ENCODE measurements at places on chromosomes 16 and 17. TPM values are rescaled to one million over a fixed set of nuclear protein-coding genes. Genes with fewer than 3 reads are reported as not detected.

Gene SHBG
- polyA plus RNA-seq = 1.0 TPM

Gene KRTAP4-2
- polyA plus RNA-seq = not detected

Gene TOM1L1
- polyA plus RNA-seq = 7.7 TPM

GRCh38 chr17:40175928-40176753 is 1.1 kb upstream of the RAPGEFL1 start:
- no peak for DNase-seq

DNA sequence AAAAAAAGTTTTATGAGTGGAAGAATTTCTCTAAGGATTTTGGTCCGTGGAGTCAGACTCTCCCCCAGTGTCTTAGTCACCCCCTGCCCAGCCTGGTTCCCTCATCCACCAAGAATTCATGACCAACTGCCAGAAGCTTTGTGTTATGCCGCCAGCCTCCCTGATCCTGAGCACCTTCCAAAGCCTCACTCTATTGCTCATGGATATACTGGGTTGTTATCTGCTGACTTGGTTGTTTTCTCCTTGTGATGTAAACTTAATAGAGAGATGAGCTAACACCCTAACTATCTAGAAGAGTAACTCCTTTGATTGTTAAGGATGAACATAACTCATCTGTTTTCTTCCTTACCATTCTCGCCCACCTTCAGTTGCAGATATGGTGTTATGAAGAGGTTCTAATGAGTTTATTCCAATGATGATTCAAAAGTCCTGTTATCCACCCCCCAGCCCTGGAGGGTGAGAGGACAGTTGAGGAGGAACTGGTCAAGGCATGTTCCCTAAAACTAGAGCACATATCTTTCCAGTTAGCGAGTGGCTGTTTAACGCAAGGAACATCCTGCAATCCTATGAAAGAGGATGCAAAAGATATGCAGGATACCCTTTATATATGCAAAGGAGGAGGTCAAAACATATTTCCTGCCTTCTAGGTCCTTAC is 1.5 kb upstream of the PSMD3 start:
- no peak for DNase-seq

DNA sequence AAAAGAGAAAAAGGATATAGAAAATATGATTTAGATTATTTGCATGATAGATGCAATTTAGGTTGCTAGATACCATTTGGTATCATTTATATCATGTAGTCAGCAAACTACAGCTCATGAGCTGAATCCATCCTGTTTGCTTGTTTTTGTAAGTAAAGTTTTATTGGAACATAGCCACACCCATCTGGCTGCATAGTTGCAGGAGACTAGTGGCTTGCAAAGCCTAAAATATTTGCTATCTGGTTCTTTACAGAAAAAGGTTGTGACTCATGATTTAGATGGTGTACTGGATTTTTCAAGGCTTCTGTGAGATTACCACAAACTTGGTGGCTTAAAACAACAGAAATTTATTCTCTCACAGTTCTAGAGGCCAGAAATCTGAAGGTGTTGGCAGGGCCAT is 49.9 kb downstream of the MAP2K4 start:
- no peak for DNase-seq

Gene CCDC200
- 11.2 TPM for polyA plus RNA-seq

- DNase-seq = peak; percentile 80
Measured at GRCh38 chr17:79045842-79046196, 21.9 kb downstream of the C1QTNF1 start.

- DNase-seq = no peak
Measured at GRCh38 chr17:48543107-48543853, 1.6 kb downstream of the HOXB2 start.

- DNase-seq = no peak
Measured at GRCh38 chr16:56897026-56897799, 32.2 kb downstream of the SLC12A3 start.

- no peak for DNase-seq
Measured at GRCh38 chr17:76878568-76878967, 10.4 kb downstream of the MGAT5B start.

Gene TMIGD1
- not detected for polyA plus RNA-seq

GRCh38 chr17:75060434-75061054 is 13.5 kb downstream of the KCTD2 start:
- no peak for DNase-seq

DNA sequence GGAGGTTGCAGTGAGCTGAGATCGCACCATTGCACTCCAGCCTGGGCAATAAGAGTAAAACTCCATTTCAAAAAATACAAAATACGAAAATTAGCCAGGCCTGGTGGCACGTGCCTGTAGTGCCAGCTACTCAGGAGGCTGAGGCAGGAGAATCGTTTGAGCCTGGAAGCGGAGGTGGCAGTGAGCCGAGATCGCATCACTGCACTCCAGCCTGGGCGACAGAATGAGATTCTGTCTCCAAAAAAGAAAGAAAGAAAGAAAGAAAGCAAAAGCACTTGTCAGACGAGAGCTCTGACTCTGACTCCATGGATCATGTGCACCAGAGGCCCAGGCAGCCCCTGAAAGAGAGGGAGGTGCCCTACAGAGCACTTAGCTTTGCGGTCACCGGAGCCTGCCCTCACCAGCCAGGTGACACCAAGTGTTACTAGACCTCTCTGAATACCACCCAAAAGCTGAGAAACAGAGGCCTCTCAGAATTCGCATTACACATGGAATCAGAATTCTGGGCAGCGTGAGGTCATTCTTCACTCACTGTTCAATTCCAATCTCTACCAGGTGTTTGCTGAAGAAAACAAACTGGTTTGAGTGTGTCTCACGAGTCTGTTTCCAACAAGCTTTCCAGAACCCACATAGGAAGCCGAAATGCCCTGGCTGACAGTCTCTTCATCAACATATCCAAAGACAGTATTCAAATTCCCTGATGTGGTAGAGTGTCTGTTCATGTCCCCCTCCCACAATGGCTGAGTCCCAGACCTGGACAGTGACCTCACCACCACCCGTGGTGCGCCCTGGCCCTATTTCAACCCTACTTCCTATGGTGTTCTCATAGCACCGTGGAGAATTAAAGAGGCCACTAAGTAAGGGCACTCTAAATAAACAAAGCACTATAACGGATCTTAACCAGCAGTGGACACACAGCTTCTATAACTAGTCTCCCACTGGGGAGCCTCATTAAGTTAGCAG is 1.5 kb downstream of the FLCN start:
- DNase-seq = no peak

- DNase-seq = no peak
Measured at GRCh38 chr17:31580706-31581490, 189.4 kb downstream of the RAB11FIP4 start.

GRCh38 chr17:49633250-49633649 is 44.6 kb downstream of the SPOP start:
- DNase-seq = no peak

GRCh38 chr17:56478836-56479447 is 114.6 kb upstream of the NOG start:
- no peak for DNase-seq

DNA sequence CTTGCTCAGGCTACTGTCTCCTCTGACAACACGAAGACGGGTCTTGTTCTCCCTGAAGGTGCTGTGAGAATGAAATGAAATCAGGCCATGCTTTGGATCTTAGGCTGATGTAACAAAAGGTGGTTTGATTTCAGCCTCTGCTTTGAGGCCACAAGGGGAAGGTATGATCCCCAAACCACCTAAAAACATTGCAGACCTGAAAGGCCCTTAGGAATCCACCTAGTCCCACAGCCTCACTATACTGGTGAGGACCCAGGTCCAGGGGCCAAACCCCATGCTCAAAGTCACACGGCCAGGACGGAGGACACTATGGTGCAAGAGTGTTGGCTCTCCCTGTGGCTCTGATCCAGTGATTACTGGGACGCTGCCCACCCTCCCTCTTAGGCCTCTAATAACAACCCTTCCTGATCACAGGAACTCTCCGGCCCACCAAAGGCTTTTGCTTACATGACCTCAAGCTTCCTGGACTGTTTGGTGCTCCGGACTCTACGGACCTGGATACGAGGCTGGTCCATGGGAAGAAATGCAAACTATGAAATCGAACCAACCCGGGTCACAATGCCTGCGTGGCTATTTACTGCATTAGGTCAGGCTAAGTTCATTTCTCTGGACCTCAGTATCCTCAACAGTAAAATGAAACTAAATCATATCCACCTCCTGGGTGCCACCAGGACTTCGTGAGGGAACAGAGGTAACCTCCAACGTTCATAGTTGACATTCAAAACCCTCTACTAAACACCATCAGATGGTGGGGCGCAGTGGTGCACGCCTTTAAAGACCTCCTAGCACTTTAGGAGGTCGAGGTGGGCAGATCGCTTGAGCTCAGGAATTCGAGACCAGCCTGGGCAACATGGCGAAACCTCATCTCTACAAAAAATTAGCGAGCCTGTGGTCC is 1.5 kb downstream of the TRIM25 start:
- no peak for DNase-seq

GRCh38 chr16:50694206-50694605 is 800 bp downstream of the NOD2 start:
- no peak for DNase-seq

DNA sequence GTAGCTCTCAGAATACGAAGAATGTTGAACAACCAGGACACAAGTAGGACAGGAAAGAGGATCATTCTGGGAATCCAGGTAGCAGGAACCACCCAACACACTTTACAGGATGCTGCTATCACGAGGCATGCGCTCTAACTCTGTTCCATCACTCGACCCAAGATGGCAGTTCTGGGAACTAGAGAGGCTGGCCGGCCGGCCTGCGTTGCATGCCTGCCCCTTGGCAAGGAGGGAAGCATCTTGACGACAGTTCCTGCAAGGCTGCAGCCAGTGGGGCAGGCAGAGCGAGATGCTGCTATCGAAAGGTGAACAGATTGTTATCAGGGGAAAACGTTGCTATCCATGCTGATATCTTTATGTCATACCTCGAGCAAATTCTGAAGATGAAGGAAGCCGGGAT is 19.2 kb upstream of the SLC46A1 start:
- DNase-seq = no peak

GRCh38 chr16:29845656-29846055 is 17.4 kb downstream of the CDIPT start:
- DNase-seq = no peak

Gene PPP1R27
- 52.6 TPM for polyA plus RNA-seq

- no peak for DNase-seq
Measured at GRCh38 chr17:60059082-60059481, 19.6 kb downstream of the HEATR6 start.

- no peak for DNase-seq
Measured at GRCh38 chr16:22912654-22913053, 98.7 kb downstream of the HS3ST2 start.

Gene TBX21
- 0.15 TPM for polyA plus RNA-seq

Gene MMP15
- 29.5 TPM for polyA plus RNA-seq

DNA sequence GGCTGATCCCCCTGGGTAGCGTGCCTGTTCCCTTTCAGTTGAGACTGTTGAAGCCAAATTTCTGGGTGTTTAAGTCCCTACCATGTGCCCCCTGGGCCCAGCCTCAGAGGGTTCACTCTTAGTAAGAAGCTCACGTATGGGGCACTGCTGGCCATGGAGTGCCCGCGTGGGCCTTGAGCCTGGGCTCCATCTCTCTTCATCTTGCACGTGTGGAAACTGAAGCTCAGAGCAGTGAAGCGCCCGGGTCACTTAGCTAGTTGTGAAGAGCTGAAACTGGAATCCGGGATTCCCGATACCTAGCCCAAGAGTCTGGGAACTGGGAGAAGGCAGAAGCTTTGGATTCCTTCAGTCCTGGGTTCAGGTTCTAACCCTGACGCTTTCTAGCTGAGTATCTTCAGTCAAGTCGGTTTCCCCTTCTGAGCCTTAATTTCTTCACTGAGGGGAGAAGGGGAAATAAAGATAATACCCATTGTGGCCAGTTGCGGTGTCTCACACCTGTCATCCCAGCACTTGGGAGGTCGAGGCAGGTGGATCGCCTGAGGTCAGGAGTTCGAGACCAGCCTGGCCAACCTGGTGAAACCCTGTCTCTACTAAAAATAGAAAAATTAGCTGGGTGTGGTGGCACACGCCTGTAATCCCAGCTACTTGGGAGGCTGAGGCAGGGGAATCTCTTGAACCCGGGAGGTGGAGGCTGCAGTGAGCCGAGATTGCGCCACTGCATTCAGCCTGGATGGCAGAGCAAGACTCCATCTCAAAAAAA is 103.9 kb downstream of the OR1D5 start:
- no peak for DNase-seq

Gene RHBDL1
- polyA plus RNA-seq = 1.8 TPM

DNA sequence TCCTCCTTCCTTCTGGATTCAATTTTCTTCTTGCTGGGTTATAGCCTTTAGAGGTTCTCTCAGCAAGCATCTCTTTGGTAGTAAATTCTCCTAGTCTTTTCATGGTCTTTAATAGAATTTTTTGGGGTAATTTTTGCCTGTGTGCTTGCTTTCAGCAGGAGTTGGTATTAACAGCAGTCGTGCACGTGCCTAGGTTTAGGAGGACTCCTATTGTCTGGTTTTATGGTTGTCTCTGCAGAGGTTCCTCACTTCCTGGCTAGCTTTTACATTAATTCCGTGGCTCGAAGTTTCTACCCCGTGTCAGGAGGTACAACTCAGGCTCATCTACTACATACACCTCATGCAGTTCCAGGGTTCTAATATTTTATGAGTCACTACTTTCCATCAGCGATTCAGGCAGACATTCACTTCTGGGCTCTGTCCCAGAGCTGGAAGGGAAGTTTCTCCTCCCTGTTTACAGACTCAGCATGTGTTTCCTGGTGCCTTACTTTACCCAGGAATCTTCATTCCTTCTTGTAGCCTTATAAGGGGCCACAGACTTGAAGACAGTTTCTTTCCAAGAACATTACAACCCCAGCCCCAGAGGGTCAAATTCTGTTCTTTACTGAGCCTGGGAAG is 643.6 kb downstream of the HS3ST4 start:
- no peak for DNase-seq

DNA sequence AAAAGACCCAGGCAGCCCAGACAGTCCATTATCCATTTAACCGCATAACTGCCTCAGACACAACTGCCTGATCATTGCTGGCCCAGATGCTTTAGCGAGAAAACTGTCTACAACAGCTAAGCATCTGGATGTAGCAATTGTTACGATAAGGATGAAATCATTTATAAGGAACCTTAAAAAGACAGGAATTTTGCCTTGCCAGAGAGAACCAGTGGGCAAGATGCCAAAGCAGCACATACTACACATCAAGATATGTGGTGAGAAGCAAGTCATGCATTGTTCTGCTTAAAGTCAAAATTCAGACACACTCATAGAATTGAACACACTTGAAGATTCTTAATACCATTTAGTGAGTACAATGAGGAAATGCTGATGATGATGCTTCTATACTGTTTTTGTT is 1525.3 kb downstream of the CDH8 start:
- DNase-seq = no peak

DNA sequence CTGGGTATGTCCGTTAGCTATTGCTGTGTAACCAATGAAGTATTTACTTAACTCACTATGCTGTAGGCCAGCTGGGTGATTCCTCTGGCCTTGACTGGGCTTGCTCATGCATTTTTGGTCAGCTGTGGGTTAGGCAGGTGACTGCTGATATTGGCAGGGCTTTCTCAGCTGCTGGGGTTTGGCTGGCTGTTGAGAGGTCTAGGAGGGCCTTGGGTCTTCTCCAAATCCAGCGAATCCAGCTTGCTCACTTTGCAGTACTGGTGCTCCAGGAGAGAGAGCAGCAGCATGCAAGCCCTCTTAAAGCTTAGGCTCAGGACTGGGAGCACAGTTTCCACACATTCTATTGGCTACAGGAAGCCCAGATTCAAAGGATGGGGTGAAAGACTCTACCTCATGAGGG is 270.1 kb downstream of the PHKB start:
- DNase-seq = no peak

Gene PRR35
- polyA plus RNA-seq = 0.14 TPM

- DNase-seq = no peak
Measured at GRCh38 chr16:58753711-58754134, 19.6 kb upstream of the GOT2 start.

GRCh38 chr16:11232852-11233726 is 22.9 kb downstream of the SOCS1 start:
- no peak for DNase-seq

GRCh38 chr16:83211711-83212110 is 584.9 kb downstream of the CDH13 start:
- no peak for DNase-seq

Gene PLEKHH3
- polyA plus RNA-seq = 62.6 TPM
